ENCODE measurements at places on chromosomes 4 and X.
A peak's percentile ranks its signal among the peaks of the same experiment; 100 is the strongest.

DNA sequence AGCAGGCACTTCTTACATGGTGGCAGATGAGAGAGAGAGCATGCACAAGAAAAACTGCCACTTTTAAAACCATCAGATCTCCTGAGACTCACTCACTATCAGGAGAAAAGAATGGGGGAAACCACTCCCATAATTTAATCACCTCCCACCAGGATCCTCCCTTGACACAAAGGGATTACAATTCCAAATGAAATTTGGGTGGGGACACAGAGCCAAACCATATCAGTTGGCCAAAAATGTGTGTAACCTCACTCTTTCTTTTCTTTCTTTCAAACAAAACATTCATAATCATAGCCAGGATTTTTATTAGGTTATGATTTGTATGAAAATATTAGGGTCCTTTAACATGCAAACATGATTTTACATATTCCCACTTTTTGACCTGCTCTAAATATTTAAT lies 222.1 kb downstream of the PCDH18 start:
- DNase-seq = peak; percentile 9

- no peak for DNase-seq
Measured at GRCh38 chr4:156778093-156778492, 193.5 kb downstream of the PDGFC start.

DNA sequence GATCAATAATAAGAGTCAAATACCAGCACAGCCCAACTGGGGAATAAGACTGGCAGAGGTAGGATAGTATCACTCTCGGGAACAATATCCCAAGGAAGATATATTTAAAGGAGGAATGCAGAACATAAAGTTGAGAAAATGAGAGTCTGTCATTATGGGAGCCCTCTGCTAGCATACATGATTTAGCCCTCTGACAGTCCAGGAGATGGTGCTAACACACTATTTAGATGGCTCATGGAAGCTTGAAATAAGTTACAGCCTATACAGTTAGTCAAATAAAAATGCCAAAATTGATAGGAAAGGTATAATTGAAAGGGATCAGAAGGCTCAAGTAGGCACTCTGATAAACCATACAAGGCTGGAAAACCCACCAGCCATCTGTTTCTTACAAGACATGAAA lies 201.0 kb upstream of the NEIL3 start:
- DNase-seq = peak; percentile 11

- DNase-seq = no peak
Measured at GRCh38 chrX:57951666-57952319, 41.5 kb upstream of the ZXDA start.

DNA sequence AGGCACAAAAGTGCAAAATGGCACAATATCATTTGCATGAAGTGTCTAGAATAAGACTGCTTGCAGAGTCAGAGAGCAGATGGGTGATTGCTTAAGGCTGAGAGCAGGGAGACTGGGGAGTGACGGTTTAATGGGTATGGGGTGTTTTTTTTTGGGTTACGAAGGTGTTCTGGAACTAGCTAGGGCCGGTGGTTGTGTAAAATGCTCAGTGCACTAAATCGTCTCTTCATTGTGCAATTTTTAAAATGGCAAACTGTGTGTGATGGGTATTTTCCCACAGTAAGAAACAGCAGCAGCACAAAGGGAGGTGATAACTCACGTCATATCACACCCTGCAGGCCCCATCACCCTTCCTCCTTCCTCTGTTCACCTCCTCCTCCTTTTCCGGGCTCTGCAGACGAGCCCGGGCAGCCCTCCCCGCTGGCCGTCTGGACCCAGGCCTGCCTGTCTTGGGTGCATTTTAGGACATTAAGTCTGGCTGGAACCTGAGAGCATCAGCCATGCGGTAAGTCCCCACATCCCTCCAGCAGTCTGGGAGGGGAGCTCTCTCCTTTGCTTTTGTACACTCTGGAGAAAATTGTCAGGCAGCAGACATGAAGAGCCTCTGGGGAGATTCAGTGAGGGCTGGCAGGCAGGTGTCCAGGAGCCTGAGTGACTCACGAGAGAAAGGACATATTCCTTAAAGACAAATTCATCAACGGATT lies 42.7 kb downstream of the ASMT start:
- DNase-seq = peak; percentile 57

GRCh38 chr4:8219236-8219635 lies 20.1 kb downstream of the SH3TC1 start:
- no peak for DNase-seq

DNA sequence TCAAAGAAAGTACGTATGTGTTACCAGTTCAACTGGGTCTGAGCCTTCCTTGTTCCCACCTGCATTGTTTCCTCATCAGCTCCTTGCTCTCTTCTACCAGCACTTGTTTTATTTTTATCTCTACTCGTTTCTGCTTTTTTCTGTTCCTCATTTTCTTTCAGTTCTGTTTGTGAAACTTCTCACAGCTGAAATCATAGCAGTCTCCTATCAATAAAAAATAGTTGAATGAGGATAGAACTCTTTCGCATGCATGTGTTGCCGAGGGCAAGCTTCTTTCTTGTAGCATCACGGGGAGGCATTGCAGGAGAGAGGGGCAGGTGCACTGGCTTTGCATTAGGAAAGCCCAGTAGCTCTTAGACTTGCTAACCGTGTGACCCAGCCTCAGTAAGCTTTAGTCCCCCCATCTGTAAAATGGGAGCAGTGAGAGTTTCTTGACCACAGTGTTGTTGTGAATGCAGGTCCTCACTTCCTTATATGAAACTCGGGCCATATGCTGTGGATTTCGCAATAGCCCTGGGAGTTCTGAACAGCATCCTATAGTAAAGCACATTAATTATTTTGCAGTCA lies 24.7 kb downstream of the OFD1 start:
- DNase-seq = no peak

- DNase-seq = peak; percentile 84
Measured at GRCh38 chr4:30770049-30770549, 49.9 kb downstream of the PCDH7 start.

DNA sequence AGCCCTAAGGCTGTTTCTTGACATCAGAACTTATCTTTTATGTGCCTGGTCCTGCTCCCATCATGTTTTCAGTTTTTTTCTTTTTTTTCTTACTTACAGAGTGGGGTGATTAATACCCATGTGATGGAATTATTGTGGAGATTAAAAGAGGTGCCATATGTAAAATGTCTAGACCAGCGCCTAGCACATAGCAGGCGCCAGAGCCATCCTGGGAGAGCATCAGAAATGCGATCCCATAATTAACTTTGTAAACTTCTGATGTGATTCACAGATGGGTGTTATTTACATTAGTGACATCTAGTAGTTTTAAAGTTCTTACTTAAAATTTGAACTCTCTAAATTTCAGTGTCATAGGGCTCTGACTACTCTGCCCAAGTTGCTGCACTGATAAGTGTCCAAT lies 66.2 kb upstream of the PGRMC2 start:
- DNase-seq = peak; percentile 4

GRCh38 chr4:85783483-85783882 lies 308.5 kb downstream of the ARHGAP24 start:
- DNase-seq = peak; percentile 62

DNA sequence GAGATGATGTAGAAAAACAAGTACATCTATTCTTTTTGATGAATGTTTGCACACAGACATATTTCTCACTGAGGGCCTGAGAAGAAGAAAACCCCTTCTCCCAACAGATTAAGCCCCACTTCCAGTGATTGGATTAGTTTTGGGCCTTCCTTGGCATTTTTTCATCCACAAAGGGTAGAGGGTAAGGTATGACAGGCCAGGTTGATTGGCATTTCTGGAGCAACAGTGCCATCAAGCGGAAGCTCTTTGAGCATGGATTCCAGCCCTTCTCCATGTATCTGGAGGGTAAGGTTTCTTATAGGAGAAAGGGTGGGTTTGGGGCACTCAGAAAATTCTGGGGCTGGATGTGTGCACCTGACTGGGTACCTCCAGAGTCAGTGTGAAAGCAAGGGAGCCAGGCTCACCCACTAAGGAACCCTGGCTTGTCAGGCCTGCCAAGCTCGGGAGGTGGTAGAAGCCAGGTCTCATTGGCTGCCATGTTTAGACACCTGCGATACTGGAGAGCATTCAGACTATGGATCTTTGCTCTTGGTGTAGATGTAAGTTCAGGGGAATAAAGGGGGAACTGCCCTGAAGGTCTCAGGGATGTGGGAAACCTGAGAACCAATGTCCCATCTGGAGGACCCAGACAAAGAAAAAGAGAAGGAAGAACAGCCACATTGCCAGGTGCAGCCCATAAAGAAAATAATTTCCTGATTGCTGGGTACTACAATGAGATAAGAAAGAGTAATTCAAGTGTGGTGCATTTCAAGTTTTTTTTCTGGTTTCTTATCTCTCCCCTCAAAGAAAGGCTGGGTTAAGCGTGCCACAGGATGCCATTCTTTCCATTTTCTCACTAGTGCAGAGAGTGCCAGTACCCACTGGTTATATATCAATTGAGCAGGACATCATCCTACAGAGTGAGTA lies 222.3 kb upstream of the AGTR2 start:
- DNase-seq = peak; percentile 56

DNA sequence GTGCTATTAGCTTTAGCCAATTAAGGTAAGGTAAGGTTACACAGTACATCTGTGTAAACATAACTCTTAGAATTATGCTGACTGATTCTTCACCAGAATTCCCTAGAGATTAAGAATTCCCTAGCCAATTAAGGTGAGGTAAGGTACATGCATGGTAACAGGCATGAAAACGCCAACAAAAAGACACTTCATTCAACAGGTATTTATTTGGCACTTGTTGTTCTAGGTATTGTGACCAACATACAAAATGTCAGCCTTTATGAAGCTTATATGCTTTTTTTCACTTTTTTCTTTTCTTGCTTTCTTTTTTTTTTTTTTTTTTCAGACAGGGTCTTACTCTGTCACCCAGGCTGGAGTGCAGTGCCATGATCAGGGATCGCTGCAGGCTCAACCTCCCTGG lies 47.2 kb downstream of the EDNRA start:
- DNase-seq = no peak

- no peak for DNase-seq
Measured at GRCh38 chr4:164659765-164660164, 94.2 kb upstream of the SMIM31 start.

DNA sequence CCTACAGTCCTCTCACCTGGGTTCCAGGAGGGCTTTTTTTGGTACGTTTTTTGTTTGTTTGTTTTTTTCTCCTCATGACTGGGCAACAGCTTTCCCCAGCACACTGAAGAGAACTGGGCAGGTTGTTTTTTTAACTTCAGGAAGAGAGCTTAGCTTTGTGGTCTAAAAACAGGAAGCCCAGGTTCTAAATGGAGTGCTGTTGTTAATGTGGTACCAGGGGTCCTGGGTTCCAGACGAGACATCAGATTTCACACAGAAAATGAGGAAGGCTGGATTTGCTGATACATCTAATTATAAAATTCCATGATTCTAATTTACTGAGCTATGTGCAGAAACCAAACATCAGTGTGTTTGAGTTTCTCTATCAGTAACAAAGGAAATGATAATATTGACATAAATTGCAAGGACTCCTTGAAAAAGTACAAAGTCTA lies 4.2 kb downstream of the MYOZ2 start:
- no peak for DNase-seq

GRCh38 chrX:153334654-153335295 lies 822 bp downstream of the ZNF275 start:
- DNase-seq = no peak

- peak; percentile 60 for DNase-seq
Measured at GRCh38 chr4:74159143-74159709, 1.3 kb downstream of the MTHFD2L start.

Measured in MCF 10A (cell line).